ENCODE measurements at places on chromosomes 13 and 19.

GRCh38 chr13:66915596-66916185 is 314.4 kb downstream of the PCDH9 start:
- no peak for DNase-seq

DNA sequence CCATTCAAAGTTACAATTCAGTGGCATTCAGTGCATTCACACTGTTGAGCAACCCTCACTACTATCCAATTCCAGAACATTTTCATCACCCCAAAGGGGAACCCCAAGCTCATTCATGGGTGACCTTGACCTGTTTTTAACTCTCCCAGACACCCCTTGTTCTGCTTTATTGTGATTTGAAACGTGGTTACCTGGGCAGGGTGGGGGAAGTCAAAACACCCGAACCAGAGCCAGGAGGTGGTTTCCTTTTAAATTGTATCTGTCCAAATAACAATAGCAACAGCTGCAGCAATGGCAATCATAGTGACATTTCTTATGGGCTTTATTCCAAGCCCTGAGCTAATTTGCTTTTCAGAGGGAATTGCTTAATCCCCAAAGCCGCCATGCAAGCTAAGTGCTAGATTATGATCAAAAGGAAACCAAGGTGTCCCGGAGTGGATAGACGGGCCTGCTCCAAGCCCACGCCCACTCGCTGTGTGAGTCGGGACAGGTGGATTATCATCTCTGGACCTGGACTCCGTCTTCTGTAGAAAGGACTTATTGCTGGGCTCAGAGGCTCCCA is 6.1 kb downstream of the PTGIR start:
- no peak for DNase-seq

GRCh38 chr19:28196101-28196500 is 1016.9 kb downstream of the UQCRFS1 start:
- no peak for DNase-seq

DNA sequence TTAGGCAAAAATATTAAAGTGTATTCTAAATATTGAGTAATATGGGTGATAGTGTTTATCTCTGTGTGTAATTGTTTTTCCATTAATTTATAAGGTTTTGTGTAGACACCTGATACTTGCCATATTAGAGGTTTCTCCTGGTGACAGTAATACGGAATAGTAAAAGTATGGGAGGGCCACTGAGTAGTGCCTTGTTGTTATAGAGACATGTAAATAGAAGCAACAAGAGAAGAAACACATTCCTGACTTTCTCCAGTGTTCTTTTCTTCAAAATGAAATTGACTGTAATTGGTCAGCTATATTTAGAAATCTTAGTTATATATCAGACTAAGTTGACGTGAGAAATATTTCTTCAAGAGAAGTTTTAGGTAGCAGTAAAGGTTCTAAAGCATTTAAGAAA is 18.5 kb downstream of the RNASEH2B start:
- no peak for DNase-seq

GRCh38 chr19:29303069-29303718 is 90.2 kb upstream of the UQCRFS1 start:
- no peak for DNase-seq

- peak; percentile 38 for DNase-seq
Observed at GRCh38 chr19:31586282-31586681, 237.0 kb upstream of the TSHZ3 start.

GRCh38 chr19:43774103-43774939 is 6.5 kb downstream of the KCNN4 start:
- DNase-seq: no peak

DNA sequence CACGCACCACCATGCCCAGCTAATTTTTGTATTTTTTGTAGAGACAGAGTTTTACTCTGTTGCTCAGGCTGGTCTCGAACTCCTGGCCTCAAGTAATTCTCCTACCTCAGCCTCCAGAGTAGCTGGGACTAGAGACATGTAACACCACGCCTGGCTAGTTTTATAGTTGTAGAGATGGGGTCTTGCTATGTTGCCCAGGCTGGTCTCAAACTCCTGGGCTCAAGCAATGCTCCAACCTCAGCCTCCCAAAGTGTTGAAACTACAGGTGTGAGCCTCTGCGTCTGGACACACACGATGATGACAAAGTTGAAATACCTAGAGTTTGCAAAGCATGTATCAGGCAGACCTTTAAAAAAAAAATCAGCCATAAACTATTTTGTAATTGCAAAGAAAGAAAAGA is 4.6 kb upstream of the PTOV1 start:
- no peak for DNase-seq

DNA sequence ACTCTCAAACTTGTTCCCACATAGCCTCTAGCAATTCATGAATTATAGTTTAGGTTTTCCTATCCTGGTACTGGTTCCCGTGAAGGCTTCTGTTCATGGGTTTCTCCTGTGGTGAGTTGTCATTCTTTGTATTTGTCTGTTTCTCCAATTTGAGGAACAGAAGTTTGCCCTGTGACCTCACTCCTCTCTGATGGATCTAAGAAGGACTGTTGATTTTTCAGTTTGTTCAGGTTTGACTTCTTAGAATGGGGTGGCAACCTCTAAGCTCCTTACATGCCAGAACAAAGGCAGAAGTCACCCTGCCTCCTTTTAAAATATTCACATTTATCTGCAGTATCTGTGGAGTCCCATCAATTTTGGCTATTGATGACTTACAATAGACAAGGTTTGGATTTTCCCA is 354.0 kb downstream of the SPRY2 start:
- DNase-seq: no peak

DNA sequence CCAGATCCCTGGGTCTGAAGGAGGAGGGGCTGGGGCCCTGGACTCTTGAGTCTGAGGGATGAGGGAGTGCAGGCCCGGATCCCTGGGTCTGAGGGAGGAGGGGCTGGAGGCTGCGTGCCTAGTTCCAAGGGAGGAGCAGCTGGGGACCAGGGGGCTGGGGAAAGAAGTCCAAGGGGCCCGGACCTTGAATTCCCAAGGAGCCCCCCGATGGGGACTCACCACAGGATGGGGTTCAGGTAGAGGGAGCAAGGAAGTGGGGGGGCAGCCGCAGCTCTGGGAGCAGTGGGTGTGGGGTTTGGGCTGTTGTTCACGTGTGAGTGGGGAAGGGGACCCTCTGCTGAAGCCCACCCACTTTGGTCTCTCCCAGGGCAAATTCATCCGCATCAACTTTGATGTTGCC is 23.1 kb downstream of the MYH14 start:
- DNase-seq: no peak

- no peak for DNase-seq
Observed at GRCh38 chr13:111897178-111897845, 169.6 kb upstream of the SOX1 start.

DNA sequence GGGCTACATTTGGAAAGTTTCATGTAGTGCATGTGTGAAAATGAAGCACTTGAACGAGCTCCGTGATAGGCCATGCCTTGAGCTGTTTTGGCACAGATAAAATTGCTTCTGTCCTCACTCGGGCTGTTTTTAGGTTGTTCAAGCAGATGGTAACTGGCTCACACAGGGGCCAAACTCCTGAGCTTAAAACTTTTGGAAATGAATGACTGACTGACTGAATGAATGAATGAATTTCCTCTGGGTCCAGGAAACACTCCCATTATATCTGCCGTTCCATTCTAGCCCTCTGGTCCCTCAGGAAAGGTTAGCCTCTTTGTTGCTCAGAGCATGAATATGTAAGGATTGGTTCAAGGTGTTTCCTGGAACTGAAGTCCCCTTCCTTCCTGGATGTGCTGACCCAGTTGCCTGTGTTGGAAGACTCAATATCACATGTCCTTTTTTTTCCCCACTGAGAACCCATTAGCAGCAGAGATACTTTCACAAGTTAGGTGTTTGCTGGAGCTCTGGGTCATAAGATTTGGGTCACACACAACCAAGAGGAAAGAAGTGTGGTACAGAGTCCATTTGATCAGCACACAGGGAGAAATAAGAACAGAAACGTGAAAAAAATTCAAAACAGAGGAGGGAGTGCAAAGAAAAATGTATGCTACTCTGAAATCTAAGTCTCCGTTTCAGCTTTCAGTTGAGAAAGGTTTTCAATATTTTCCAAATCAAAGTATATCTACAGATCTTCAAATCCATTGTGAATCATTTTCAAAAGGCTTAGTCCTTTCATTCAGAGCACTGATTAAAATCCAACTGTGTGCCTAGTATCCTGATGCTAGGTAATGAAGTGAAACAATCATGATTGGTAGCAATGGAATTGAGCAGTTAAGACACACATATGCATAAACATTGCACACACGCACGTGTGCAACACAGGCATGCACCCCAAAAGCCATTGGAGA is 18.9 kb downstream of the MBNL2 start:
- no peak for DNase-seq

GRCh38 chr19:40700083-40700482 is 9.6 kb upstream of the NUMBL start:
- DNase-seq: no peak

DNA sequence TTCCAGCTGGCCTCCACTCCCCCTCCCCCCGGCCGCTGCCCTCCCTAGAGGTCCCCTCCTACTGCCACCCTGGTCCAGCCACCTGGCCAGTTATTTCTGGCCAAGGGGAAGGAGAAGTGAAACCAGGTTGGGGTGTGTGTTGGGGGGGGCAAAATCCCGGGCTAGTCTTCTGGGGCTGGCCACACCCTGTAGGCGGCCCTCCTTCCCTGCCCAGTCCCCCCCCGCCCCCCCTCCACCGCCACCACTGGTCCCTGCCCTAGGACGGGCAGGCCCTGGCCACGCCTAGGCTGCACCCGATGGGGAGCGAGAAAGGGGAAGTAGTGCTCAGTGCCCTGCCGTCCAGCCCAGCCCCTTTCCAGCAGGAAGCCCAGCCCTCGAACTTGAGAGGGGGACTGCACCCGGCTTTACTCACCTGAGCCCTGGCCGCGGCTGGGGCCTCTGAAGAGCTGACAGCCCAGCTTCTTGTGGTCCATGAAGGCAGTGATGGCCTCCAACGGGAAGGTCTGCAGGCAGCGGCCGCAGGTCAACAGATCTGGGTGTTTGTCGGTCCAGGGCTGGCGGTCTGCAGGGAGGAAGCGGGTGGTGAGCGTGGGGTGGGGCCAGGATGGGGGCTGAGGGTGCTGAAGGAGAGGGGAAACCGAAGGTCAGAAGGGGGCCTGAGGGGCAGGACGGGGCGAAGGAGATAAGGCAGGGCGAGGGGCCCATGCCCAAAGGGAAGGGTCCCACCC is 813 bp downstream of the ZNF296 start:
- DNase-seq: no peak

GRCh38 chr13:112785483-112785856 is 95.6 kb downstream of the ATP11A start:
- DNase-seq: no peak

GRCh38 chr19:6717036-6717435 is 3.4 kb downstream of the C3 start:
- DNase-seq: no peak

DNA sequence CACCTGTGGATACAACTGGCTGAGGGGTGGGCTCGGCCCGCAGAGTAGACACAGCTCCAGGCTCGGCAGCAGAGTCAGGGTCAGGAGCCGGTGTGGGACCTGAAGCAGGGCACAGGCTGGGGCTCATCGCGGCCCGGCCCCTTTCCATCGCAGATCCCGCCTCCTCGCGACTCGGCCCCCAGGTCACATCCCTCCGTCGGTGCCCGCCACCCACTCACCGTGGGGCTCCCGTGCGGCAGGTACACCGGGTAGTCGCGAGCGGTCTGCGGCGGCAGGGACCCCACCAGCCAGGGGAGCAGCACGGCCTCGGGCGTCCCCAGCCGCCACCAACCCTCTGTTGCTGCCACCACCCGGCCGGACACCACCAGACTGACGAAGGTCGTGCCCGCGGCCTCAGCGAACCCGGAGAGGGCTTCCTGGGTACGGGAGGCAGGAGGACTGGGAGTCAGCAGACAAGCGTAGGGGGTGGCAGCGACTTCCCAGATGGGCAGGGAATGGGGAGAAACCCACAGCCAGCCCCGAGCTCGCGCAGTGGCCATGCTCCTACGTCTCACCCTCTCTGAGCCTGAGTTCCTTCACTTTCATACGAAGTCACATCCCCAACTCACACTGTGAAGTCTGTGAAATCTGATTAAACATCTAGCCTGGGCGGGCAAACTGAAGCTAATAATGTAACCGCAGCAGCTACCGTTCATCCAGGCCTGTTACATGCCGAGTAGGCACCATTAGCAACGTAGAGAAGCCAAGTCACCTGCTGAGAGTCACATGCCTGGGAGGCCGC is 3.7 kb downstream of the FUZ start:
- DNase-seq: no peak

DNA sequence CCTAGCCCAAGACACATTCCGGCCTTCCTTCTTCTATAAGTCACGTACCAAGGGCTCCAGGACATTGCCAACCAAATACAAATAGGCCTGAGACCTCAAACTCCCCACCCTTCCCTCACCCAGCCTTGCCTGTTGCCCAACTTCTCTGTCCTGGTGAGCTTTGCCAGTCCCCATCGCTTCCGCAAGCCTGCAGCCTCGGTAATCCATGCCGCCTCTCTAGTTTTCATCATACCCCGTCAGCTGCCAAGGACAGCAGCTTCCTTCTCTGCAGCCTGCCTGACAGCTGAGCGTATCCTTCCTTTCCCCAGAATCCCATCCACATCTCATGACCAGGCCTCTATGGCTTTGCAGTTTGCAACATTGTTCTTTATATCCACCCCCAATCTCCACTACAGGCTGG is 36.6 kb upstream of the POMP start:
- no peak for DNase-seq

DNA sequence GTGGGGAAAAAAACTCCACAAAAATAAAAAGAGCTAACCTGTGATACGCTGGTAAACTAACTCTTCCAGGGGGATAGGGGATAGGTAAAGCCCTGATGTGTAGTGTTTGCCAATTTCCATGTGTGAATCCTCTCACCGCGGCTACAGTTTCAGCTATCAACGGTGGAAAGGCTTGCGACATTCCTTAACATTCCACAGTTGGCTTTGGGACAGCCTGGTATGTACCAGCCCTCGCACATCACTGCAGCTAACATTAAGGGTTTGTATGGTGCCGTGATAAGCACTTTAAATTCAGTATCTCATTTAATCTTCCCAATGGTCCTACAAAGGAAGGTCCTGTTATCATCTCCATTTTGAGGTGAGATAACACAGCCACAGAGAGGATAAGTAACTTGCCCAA is 112.4 kb downstream of the KATNAL1 start:
- no peak for DNase-seq

DNA sequence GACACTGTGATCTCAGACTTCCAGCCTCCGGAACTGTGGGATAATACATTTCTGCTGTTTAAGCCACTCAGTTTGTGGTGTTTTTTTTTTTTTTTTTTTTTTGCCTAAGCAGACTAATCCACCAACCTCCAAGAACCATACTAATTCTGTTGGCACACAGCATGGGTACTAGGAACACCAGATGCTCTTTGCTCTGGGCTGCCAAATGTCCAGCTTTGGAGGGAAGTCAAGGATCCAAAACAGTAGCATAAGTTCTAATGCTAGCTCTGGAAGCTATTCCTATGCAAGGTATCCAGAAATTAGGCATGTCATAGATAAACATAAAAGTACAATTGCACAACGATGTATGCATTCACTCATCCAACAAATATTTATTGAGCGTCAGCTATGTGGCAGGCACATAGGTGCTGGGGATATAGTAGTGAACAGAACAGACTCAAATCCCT is 64.5 kb upstream of the WDFY2 start:
- DNase-seq: no peak

GRCh38 chr19:33399745-33400681 is 26.5 kb downstream of the CEBPG start:
- no peak for DNase-seq

GRCh38 chr19:33197591-33198000 is 3.5 kb downstream of the LRP3 start:
- DNase-seq: no peak
